SJSA1 (cell line): ENCODE measurements at places on chromosomes 2 and 18. TPM values are rescaled to one million over a fixed set of nuclear protein-coding genes. Genes with fewer than 3 reads are reported as not detected.

The DSEL gene
- 5.7 and 11.0 TPM in 2 replicates for total RNA-seq

The GCA gene
- 3.1 and 6.8 TPM in 2 replicates for total RNA-seq

The FEV gene
- total RNA-seq, result not detected in 2 replicates

- DNase-seq, result no peak
Measured at GRCh38 chr2:65885266-65885665, 452.9 kb upstream of the SPRED2 start.

The NEU2 gene
- not detected in 2 replicates for total RNA-seq
